Cardiac fibroblast (primary cell): ENCODE measurements at places on chromosomes 16 and 17.

DNA sequence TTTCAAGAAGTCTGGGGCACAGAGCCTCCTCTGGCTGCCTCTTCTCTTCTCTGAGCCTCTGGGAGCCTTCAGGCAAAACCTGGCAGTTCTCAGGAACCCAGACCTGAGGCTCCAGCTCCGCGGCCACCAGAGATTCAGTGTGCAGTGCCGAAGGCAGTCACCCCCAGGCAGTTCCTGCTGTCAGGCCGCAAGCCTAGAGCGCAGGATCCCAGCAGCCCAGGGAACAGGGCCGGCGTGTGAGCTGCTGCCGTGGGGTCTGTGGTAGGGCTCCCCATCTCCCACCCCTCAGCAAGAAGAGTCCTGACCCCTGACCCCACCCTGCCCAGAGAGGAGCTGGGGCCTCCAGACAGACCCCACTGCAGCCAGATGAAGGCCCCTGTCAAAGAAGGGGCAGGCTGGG, 78.2 kb downstream of the AMFR start:
- DNase-seq = no peak

GRCh38 chr17:1764284-1764683, 2.4 kb downstream of the SERPINF1 start:
- DNase-seq = peak; percentile 96

- DNase-seq = no peak
These were observed 147.4 kb upstream of the SDK2 start for GRCh38 chr17:73791631-73792030.

GRCh38 chr17:13204607-13205237, 186.9 kb upstream of the ELAC2 start:
- no peak for DNase-seq

- no peak for DNase-seq
These were observed 29.5 kb upstream of the RBFOX1 start for GRCh38 chr16:7303052-7303610.

DNA sequence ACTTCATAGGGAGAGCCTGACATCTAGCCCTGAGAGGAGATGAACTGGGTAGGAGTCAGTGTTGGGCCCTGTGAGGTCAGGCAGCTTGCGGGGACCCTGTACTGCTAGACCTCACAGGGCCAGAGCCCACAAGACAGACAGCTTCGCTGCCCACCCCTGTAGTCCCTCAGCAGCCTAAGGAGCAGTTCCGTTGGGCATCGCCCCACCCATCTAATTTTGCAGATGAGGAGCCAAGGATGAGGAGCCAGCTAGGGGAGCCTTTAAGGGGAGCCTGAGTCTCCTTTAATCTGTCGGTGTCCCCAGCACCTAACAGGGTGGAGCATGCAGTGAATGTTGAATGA, 755 bp upstream of the TUFM start:
- no peak for DNase-seq

DNA sequence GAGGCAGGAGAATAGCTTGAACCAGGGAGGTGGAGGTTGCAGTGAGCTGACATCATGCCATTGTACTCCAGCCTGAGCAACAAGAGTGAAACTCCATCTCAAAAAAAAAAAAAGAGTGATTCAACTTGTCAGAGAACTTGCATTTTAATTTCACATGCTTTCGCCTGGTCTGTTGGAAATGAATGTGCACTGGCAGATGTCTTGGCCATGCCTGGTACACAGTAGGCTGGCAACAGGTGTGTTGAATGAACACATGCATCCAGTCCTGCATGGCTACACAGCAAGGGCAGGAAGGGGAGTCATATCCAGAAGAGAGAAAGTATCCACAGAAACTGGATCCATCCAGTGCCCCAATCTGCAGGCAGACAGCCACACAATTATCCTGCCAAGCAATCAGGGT, 11.5 kb downstream of the COG4 start:
- DNase-seq = no peak

DNA sequence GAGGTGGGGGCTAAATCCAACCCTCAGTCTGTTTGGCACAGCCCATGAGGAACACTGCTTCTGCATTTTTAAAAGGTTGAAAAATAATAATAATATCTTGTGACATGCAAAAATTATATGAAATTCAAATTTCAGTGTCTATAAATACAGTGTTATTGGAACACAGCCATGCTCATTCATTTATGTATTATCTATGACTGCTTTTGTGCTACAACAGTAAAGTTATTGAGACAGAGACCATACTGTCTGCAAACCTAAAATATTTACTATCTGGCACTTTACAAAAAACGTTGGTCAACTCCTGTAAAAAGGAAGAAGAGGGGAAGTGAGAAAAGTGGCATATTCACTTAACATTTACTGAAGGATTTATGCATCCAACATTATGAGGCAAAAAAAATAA, 3.1 kb downstream of the ABCA5 start:
- DNase-seq = no peak

- DNase-seq = no peak
These were observed 244.9 kb downstream of the CA10 start for GRCh38 chr17:51913491-51914205.

GRCh38 chr17:67520252-67520906, 143.3 kb downstream of the PITPNC1 start:
- DNase-seq = peak; percentile 64

DNA sequence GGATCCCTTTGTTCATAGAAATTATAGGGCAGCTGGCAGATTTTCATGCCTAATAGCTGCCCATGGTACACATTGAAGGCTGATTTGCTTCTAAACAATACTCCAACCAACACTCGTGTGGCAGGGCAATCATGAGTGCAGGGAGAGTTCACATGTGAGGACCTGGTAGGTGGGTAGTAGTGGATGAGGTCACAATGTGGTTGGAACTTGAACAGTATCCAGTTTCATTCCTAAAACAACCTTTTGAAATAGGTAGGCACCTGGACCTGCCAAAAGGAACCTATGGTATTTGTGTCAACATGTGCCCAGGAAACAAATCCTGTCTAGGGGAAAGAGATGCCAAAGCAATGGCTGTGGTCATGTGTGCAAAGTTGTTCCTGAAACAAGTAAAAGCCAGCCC, 32.8 kb downstream of the CCL4 start:
- DNase-seq = no peak

DNA sequence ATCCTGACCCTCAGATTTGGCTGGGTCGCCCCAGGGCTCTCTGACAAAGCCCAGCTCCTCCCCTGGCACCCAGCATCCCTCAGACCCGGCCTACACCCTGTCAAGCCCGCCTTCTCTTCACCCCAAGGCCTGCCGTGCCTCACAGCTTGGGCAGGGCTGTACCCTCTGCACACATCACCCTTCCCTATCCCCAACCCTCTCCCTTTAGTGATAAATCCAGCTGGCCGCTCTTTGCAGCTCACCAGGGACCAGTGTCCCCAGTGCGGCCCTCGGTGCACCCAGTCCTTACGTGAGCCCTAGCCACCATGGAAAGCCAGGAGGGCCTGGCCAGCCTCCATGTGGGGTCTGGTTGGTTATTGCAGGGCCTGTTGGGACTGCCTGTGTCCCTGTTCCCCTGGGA, 74.5 kb downstream of the RAI1 start:
- no peak for DNase-seq

- peak; percentile 48 for DNase-seq
These were observed 11.8 kb downstream of the HID1 start for GRCh38 chr17:74960570-74961342.

DNA sequence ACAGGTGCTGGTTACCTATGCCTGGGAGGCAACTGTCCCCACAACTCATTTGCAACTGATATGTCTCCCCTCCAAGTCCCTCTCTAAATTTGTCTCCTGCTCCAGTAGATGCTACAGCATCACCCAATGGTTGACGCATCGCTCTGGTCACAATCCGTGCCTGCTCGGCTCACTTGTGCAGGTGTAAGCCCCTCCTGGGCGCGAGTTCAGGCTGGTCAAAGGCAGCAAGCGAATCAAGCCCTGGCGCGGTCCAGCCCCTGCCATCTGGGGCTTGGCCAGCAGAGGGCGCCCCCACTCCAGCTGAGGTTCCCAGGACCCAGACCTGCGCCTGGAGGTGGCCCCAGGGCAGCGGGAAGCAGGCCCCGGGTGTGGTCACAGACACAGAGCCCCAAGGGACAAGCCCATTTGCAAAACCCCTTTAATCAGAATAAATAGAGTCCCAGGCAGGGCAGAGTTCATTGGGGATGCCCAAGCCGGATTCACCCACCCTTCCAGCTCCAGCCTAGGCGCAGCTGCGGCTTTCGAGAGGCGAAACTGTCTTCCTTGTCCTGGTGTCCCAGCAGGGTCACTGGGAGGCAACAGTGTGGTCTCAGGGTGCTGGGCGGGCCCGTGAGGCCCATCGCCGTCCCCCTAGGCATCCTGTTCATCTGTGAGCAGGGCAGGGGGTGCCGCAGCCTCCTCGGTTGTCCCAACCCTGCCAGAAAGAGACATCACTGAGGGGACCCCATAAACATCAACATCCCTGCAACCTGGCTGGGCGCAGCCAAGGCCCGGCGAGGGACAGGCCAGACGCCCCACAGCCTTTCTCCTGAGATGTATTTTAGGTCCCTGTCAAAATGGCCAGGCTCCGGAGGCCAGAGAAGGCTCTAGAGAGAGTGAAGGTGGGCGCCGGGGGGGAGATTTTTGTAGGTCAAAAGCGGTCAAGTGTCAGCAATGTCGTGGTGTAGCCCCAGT, 15.8 kb downstream of the TMC6 start:
- DNase-seq = peak; percentile 64

DNA sequence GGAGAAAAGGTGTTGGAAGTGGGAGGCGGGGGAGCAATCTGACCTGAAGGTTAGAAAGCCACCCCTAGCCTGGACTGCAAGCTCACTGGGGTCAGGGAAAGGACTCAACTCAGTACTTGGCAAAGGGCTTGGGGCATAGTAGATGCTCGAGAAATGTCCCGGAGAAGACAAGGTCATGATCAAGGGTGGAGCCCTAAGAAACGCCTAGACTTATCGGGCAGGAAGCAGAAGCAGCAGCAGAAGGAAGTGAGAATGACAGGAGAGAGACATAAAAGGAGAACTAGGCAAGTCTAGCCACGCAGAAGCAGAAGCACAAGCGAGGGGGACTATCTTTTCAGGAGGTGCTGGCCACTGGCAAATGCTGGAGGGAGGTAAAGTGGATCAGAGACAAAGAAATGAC, 10.2 kb downstream of the COTL1 start:
- no peak for DNase-seq

DNA sequence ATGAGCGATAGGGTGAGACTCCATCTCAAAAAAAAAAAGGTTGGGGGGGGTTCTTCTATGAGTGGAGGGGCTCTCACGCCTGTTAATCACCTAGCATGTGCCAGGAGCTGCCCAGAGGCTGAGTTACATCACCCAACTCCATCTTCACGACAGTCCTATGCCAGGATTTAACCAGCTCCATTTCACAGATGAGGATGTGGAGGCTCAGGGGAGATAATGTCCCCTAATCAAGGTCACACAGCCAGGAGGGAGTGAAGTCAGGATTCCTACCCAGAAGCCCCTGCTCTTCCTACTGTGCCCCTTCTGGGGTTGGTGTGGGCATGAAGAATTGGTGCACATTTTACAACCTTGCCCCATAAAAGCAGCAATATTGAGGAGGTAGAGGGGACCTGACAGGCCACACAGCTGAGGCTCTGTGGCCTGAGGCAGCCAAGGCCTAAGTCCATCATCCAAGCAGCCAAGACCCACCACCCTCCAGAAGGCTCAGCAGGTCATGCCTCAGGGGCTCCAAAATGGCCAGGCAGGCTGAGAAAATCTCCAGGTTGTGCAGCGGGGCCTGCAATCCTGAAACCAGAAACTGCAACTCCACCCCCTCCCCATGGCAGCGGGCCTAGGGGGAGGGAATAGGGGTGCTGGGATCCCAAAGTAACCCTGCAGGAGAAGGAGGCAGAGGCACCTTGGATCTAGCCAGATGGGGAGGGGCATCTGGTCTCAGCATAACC, 6.9 kb downstream of the PPY start:
- no peak for DNase-seq

DNA sequence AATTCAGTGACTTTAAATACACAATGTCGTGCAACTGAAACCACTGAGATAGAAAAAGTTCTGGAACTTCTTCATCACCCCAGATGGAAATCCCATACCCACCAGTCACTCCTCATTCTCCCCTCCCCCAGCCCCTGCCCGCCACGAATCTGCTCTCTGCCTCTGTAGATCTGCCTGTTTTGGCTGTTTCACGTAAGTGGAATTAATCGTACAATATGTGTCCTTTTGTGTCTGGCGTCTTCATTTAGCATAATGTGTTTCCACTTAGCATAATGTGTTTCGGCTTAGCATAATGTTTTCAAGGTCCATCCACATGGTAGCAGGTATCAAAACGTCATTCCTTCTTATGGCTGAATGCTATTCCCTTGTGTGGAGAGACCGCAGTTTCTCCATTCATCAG, 3.5 kb upstream of the SPPL2C start:
- no peak for DNase-seq

- no peak for DNase-seq
These were observed 10.3 kb downstream of the CNTNAP4 start for GRCh38 chr16:76287466-76287865.

GRCh38 chr17:61283043-61283442, 116.6 kb upstream of the TBX2 start:
- DNase-seq = no peak

DNA sequence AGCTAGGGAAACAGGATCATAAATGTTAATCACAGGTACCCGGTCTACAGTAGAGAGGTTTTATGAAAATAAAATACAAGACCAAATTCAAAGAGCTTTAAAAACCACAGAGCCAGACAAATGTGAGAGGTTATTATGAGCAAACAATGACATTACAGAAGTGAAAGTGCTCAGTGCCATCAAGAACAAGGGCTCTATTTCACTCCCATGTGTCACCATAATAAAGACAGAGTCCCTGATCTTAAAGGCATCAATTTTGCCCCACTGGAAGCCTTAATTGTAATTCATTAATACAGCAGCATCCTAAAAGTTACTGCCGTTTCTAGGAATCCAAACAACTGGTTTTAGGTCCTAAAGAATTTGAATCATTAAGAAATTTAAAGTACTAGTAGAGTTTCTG, 43.7 kb upstream of the CDRT4 start:
- no peak for DNase-seq

DNA sequence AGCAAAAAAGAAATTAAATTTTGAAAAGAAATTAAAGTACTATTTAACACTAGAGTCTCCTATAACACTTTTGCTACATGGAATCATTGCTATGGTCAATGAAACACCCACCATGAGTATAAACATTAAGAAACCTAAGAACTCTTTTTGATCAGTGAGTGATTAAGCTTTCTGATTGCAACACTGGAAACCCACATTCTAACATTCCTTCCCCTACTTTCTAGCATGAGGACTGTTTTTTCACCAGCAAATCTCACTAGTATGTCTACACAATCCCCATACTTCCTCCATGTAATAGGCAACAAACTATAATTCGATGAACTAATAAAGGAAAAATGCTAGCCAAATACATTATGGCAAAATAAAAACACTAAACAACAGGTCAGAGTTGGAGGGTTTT, 54.7 kb downstream of the SKAP1 start:
- DNase-seq = peak; percentile 12

- no peak for DNase-seq
These were observed 200.6 kb downstream of the FOXL1 start for GRCh38 chr16:86778978-86779377.

GRCh38 chr17:40993839-40994238, at the start of gene KRTAP3-3:
KRTAP3-3 (minus strand) TSS chr17:40994164; CDS start chr17:40994097, 67 bp downstream.
- DNase-seq = no peak

- no peak for DNase-seq
These were observed 446 bp upstream of the PSMD11 start for GRCh38 chr17:32443827-32444300.
